ENCODE measurements at places on chromosomes 6 and 20.

- H3K4me1 ChIP-seq = peaks cover 51% of the 10 kb centered on the region
- no peak overlapping the region for H3K4me3 ChIP-seq
- DNase-seq = no peak
- H3K27ac ChIP-seq = no peak overlapping the region
- no peaks in the 10 kb centered on the region for H3K27me3 ChIP-seq
Observed at GRCh38 chr6:85464260-85464644, 14.4 kb downstream of the NT5E start.

DNA sequence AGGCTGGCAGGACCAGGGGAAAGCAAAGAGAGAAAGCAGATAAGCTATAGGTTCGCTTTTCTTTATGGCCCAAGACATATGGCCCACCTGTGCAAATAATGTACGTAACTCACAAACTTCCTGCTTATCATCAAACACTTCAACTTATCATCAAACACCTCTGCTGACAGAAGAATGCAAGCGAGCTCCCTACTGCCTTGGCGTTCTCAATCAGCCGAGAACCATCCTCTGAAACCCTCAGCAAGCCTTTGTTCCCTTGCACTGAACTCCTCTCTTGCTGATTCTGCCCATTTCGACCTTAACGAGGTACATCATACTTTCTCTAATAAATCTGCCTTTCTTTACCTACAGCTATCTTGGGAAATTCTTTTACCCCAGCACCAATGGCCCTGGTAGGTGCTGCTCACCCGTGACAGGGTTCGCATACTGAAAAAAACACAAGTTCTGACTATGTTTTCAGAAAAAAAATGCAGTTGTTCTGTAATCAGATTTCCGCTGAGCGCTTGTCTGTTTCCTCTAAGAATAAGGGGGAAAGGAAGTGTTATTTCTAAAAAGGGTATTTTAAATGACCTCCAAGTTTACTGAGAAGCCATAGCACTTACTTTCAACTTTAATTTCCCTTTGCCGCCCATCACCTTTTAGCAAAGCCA, 28.3 kb downstream of the SERPINB6 start:
- DNase-seq = peak; percentile 67
- peak overlapping the region; percentile 59 for H3K4me3 ChIP-seq
- no peaks in the 10 kb centered on the region for H3K27me3 ChIP-seq
- H3K36me3 ChIP-seq = no peaks in the 10 kb centered on the region
- H3K27ac ChIP-seq = peak overlapping the region; percentile 82

DNA sequence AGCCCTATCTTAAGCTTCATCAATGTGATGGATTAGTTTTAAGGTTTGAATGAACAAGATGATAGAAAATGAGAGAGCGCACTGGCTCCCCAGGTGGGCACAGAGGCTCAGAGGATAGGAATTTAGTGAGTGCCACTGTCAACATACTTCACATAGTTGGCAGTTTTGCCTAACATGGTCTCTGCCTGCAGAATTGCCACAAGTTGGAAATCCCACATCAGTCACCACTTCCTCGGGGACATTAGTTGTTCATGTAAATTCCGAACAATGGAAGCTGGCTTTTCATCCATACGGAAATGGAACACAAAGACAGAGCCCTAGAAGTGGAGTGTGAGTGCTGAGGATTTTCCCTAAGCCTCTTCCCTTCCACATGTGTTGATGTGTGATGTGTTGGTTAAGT, 123.9 kb upstream of the PHACTR1 start:
- no peak overlapping the region for H3K27ac ChIP-seq
- peaks cover 24% of the 10 kb centered on the region for H3K4me1 ChIP-seq
- no peaks in the 10 kb centered on the region for H3K36me3 ChIP-seq
- H3K4me3 ChIP-seq = no peak overlapping the region
- DNase-seq = no peak
- no peaks in the 10 kb centered on the region for H3K27me3 ChIP-seq

GRCh38 chr6:50116797-50117542, 67.2 kb upstream of the DEFB112 start:
- H3K4me3 ChIP-seq = no peak overlapping the region
- no peaks in the 10 kb centered on the region for H3K36me3 ChIP-seq
- H3K27ac ChIP-seq = no peak overlapping the region
- H3K27me3 ChIP-seq = no peaks in the 10 kb centered on the region

DNA sequence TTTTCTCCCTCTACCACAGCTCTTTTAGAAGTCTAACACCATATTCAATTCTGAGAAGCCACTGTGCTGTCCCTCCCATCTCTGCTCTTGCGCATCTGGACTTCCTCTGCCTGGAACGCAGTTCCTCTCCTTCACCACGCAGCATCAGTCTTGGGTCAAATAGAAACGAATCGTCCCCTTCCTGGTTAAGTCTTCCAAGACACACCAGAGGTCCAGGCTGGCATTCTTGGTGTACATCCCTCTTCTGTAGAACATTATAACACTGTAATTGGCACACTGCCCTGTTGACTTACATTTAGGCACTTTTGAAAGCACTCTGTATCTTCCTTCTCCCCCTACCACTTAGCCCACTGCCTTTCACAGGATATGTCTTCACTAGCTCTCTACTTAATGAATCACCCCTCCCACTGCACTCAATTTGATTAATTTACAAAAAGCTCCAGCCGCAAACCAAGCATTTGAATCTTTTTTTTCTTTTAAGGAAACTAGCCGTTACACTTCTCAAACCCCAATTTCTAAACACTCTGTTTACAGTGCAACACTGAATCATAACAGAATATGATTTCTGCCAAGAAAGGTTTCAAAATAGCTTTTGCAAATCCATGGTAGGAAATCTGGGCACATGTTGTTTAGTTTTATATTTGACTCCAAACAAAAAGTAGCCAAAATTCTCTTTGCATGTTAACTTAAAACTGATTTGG, 140.8 kb upstream of the CARMIL1 start:
- peak; percentile 78 for DNase-seq
- no peaks in the 10 kb centered on the region for H3K36me3 ChIP-seq
- H3K4me3 ChIP-seq = peak overlapping the region; percentile 95
- peak overlapping the region; percentile 81 for H3K27ac ChIP-seq
- no peaks in the 10 kb centered on the region for H3K27me3 ChIP-seq

DNA sequence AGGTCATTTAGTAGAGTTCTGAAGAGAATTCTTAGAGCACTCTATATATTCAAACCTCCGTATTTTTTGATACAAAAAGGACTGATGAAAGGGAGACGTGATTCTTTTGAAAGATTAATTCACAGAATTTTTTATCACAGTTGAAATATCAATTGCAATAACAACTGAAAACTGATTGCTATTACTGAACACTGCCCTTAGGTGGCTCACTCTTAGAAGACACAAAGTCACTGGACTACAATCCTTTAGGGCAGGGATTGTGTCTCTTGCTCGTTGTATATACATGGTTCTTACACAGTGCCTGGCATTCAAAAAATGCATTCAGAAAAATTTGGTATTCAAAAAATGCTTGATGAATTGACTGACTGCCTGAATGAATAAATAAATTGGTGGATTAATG, 17.1 kb upstream of the CALHM6 start:
- H3K36me3 ChIP-seq = no peaks in the 10 kb centered on the region
- peak; percentile 56 for DNase-seq
- no peak overlapping the region for H3K4me3 ChIP-seq
- no peak overlapping the region for H3K27ac ChIP-seq
- H3K4me1 ChIP-seq = peaks cover 23% of the 10 kb centered on the region

DNA sequence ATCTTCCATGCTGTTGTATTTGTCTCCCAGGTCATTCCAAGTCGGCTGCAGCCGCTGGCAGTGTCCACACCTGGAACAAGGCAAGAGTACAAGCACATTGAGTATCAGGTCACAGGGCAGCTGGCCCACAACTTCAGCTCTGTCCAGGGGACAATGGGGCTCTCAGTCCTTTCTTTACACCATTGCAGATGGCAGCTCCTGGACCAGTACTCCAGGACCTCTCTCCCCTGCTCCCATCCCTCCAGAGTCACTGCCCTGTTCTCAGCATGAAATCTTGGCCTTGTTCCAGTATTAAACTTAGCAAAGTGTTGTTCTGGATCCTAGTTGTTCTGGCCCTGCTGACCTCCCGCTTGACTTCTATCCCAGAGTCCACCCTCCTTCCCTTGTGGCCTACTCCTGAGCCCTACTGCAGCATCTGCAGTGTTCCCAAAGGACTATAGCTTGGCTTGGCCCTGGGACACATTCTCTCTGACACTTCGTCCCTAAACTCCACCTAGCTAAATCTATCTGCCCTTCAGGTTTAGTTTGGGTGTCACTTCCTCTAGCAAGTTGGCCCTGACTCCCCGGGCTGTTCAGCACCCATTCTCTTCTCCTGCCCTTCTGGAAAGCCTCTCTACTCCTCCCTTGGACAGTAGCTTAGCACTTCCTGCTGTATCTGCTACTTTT, 5.8 kb downstream of the TXNDC5 start:
- DNase-seq = no peak
- H3K4me1 ChIP-seq = peaks cover 46% of the 10 kb centered on the region

GRCh38 chr6:44306710-44307109, 6.4 kb downstream of the AARS2 start:
- DNase-seq = no peak
- H3K27me3 ChIP-seq = no peaks in the 10 kb centered on the region
- H3K36me3 ChIP-seq = peaks cover 80% of the 10 kb centered on the region

DNA sequence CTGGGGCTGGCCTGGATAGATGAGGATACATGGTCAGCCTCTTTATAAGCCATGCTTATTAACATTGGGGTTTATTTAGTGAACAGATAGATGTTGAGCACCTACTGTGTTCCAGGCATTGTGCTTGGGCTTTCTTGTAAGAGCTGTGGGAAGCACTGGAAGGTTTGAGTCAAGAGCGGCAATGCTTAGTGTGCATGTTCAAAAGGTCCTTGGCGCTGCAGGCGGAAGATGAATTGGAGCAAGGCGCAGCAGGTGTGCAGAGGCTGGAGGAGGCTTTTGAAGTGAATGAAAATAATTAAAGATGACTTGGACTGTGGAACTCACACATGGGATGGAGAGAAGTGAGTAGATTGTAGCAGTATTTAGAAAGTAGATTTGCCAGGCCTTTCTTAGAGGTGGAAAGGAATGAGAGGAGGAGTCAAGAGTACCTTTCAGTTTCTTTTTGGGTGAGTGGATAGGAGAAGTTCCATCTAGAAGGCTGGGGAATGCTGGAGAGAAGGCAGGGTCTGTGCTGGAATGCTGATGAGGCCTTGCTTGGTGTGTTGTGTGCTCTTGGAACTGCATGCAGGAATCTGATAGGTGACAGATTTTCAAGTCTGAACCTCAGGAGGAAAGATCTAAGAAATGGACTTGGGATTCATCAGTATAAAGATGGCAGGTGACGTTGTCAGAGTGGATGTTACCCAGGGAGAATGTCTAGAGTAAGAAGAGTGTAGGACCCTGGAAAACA, 26.4 kb downstream of the SNX9 start:
- no peaks in the 10 kb centered on the region for H3K36me3 ChIP-seq
- H3K27ac ChIP-seq = no peak overlapping the region
- no peak overlapping the region for H3K4me3 ChIP-seq
- no peak for DNase-seq
- peaks cover 47% of the 10 kb centered on the region for H3K4me1 ChIP-seq

DNA sequence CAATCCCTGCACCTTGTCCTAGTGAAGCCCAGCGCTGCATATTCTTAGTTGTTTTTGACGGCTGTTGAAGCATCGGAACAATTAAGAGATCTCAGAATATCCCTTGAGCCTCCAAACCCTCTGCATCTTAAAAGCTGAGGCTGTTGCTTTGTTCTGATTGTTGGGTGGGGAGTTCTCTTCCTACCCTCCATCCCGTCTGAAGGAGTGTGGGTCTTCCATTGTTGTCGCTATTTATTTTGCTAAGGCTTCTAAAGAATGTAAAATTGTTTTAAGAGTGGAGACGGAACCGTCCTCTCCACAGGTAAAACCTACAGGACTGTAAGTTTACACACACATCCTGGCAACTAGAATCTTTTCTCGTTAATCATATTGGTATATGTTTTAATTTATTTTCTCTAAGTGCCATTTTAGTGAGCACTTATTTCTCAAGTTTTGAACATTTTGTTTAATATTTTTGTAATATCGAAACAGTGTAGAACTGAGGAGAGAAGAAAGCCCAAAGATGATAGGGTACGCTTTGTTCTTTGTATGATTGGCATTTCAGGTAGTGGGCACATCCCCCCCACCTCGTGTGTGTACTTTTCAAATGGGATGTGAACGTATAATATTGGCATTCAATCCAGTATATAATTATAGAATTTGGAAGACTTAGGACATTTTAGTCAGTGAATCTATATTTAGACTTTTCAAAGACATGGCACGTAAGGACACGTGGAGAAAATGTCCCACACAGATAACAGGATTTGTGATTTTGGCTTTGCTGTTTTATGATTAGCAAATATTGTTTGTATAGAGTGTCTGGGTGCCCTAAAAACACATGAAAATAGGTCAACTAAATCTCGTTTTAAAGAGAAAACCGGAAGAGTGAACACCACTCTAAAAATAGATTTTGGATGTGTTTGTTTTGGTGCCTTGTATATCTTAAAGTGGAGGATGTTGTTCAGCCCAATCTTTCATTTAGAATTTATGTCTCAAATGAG, 1.3 kb downstream of the RNF146 start:
- H3K36me3 ChIP-seq = no peaks in the 10 kb centered on the region
- H3K27me3 ChIP-seq = no peaks in the 10 kb centered on the region
- H3K4me1 ChIP-seq = peaks cover 16% of the 10 kb centered on the region
- no peak for DNase-seq
- H3K4me3 ChIP-seq = peak overlapping the region; percentile 94

DNA sequence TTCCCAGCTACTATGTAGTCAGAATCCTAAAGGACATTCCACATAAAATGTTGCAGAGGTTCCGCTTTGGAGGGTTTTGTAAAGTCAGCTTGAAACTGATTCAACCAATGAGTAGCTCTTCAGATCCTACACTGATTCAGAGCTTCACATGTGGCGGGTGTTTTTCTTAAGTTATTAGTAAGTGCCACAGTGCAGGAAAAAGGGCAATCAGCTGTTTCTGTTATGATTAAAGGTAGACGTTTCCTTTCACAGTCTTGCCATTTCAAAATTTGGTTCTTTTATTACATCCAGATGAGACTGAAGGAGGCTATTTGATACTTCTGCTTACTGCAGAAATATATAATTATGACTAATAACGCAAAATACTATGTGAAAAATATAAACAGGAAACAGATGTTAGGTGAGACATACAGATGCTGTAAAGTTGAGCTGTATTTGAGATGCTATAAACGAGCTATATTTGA, 443.9 kb downstream of the CDKAL1 start:
- H3K27ac ChIP-seq = no peak overlapping the region
- H3K4me1 ChIP-seq = no peaks in the 10 kb centered on the region
- no peak overlapping the region for H3K4me3 ChIP-seq

DNA sequence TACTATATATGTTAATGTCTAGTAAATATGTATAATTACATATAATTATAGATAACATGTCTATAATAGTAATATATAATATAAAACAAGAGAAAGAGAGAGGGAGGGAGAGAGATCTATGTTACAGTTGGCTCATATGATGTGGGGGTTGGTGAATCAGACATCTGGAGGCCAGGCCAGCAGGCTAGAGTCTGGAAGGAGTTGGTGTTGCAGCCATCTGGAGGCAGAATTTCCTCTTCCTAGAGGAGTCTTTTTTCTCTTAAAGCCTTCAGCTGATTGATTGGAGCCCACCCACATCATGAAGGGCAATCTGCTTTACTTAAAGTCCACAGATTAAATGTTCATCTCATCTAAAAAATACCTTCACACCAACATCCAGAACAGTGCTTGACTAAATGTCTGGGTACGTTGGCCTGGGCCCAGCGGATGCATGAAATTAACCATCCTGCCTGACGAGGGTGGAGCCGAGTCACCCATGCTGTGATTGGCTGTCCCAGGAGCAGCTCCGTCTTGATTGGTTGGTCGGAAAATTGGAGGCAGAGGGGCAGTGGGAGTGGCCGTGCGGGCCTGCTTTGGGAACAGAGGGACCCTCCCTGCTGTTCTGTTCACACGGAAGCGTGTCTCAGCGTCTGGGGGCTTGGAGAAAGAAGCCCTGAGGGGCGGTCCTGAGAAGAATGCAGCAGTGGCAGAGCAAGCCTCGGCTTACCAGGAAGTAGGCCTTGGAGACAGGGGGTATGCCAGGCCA, 392.4 kb downstream of the QKI start:
- DNase-seq = no peak
- no peaks in the 10 kb centered on the region for H3K4me1 ChIP-seq
- no peak overlapping the region for H3K4me3 ChIP-seq
- H3K27me3 ChIP-seq = no peaks in the 10 kb centered on the region

Data from B cell (primary cell).